ENCODE measurements at places on chromosomes 7 and 10. TPM values are rescaled to one million over a fixed set of nuclear protein-coding genes. Genes with fewer than 3 reads are reported as not detected.

GRCh38 chr10:67239864-67240497 is 314.1 kb downstream of the LRRTM3 start:
- no peak for DNase-seq

GRCh38 chr10:43931308-43931930 is 282.7 kb upstream of the ZNF32 start:
- DNase-seq = no peak

GRCh38 chr7:12731775-12732174 is 44.3 kb downstream of the ARL4A start:
- no peak for DNase-seq

DNA sequence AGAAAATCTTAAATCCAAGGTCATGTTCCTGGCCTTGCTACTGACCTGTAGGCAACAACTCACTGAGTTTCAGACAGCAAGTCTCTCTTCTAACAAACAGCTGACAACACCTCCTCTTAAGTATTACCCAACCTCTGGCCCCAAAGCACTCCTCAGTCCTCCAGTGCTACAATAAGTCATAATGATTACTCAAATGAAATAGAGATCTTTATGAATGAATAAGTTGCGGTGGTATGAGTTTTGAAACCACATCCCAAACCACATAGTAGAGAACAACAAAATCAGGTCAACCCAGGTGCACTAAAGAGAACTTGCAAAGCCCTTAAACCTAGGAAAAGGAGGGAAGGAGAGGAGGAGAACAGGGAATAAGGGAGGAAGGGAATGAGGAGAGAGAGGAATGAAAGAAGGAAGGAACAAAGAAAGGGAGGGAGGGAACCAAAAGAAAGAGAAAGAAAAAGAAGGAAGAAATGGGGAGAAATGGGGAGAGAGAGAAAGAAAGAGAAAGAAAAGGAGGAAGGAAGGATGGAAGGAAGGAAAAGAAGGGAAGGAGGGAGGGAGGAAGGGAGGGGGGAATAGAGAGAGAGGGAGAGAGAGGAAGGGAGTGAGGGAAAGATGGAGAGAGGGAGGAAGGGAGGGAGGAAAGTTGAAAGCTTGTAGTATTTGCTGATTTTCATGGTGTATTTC is 142.8 kb upstream of the CALCR start:
- DNase-seq = no peak

The FAM237B gene
- not detected for total RNA-seq

The C7orf33 gene
- total RNA-seq = not detected

GRCh38 chr7:155094636-155095135 is 24.6 kb downstream of the HTR5A start:
- no peak for DNase-seq

The MBL2 gene
- not detected for total RNA-seq

Data from PC-9 (cell line).